ENCODE measurements at places on chromosomes 12 and 14.

GRCh38 chr14:100677554-100678468, 48.9 kb upstream of the DLK1 start:
- DNase-seq = no peak

- no peak for DNase-seq
These were observed 18.1 kb downstream of the CABP1 start for GRCh38 chr12:120658286-120659150.

GRCh38 chr12:10716704-10717315, 6.3 kb downstream of the YBX3 start:
- DNase-seq = no peak

DNA sequence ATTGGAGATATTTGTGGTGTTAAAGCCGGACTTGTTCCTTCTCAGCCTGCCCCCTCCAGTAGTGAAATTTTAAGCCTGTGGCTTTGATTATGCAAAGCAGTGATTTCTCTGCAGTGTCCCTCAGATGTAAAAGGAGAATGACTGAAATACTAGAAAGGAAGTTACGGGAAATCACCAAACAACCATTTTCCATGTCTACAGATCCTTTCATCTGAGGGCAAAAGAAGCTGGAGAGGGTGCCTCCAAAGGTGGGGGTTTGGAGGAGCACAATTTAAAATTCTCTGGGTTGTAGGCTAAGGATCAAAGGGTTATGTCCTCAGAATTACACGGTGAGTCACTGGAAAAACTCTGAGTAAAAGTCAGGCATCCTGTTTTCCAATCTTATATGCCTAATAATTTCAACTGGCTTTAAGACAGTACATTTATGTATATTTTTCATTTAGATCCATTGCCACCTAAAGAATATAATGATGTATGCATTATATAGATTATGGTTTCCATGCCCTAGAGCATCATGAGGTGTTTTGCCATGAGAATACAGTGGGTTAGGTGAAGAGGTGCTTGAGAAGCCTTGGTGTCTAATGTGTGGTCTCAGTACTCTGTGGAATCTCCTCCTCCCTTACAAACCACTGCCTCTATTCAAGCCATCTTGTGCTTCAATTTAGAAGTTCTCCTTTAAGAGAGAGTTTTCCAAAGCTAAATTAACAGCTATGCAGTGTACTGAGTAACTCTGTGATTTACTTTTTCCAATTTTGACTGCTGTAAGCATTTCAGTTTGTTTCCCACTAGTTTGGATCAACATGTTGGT, 362.1 kb downstream of the RAD51B start:
- no peak for DNase-seq

DNA sequence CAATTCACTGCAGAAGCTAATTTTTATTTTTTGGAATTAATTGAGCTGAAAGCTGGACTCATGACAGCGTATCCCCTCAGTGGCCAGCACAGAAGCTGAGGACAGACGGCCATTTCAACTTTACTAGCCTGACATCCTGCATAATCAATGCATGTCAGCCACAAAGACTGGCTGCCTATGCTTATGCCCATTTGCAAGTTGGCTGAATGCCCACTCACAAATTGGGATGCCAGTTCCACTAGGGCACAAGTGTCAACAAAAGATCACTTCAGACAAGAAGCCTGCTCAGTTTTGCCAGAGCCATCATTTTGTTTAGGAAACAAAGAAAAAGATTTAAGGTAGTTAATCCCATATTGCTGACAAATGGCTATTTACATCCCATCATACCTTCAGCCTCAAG, 417.6 kb downstream of the NOVA1 start:
- DNase-seq = no peak

GRCh38 chr12:57085999-57086492, 2.9 kb upstream of the NAB2 start:
- DNase-seq = peak; percentile 59

GRCh38 chr14:75202657-75203056, 26.2 kb upstream of the TMED10 start:
- DNase-seq = no peak

DNA sequence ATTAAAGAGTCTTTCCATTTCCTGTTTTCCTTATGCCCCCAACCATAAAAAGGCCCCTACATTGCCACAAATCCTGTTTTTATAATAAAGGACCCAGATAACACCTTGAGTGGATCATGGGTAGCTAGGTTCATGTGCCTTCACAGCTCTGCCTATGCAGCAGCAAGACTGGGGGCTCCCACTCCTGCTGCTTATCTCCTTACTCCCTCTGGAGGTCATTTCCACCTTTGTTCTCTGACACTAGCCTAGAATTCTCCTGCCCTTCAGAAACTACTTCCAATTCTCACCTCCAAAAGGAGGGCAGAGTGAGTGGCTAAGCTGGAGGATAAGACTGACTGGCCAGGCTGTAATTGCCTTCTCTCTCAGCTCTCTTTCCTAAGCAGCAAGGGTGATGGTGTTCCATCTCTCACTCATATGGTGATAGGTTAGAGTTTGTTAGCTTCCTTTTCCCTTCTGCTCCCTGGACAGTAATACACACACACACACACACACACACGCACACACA, 20.0 kb upstream of the STAC3 start:
- peak; percentile 28 for DNase-seq

DNA sequence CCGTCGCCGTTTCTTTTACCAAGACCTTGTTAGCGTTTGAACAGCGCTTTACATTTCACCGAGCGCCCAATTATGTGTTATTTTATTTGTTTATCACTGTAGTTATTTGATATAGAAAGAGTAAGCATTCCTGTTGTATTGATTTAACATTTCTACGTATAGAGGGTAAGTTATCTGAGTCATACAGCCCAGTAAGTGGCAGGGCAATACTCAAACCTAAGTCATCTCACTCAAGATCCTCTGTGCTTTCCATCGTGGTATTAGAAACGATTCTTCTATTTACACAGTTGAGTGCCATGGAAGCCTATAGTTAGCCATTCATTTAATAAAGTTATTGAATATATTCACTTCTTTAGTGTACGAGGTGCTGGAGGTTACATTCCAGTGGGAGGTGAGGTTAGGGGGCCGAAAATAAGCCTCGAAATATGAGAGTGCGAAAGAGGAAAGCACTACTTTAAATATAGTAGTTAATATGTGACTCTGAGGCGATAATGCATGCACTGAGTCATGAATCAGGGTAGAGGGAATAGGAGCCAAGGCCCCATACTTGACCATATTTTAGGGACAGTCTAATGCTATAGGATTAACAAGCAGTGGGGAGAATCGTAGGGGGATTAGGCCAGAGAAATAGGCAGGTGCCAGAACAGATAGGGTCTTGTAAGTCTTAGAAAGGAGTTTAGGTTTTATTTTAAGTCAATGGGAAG, 629 bp downstream of the RAD51AP1 start:
- DNase-seq = no peak

- DNase-seq = no peak
These were observed 97.8 kb downstream of the SEC23A start for GRCh38 chr14:39005044-39005880.

- no peak for DNase-seq
These were observed 184.3 kb downstream of the ADGRD1 start for GRCh38 chr12:131137836-131138637.

- DNase-seq = no peak
These were observed 420 bp upstream of the PPP1R1A start for GRCh38 chr12:54588890-54589267.

- DNase-seq = no peak
These were observed 99.3 kb downstream of the TBX5 start for GRCh38 chr12:114306646-114307045.

- peak; percentile 72 for DNase-seq
These were observed 359.9 kb downstream of the RGS6 start for GRCh38 chr14:72291908-72292688.

- DNase-seq = no peak
These were observed 50.1 kb upstream of the E2F7 start for GRCh38 chr12:77115471-77115870.

GRCh38 chr12:98725476-98726247, 80.6 kb downstream of the APAF1 start:
- DNase-seq = peak; percentile 82

DNA sequence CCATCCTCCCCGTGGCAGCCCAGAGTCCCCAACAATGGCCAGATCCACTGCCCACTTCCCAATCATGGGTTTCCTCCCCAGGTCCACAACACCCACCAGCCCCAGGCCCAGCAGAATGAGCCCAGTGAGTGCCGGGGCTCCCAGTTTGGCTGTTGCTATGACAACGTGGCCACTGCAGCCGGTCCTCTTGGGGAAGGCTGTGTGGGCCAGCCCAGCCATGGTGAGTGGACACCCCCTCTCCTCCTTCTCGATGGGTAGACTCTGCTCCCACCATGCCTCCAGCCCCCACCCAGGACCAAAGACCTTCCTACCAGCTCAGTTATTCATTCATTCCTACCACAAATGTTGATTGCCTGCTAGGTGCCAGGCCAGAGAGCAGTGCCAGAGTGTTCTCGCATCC, 23.8 kb downstream of the PAPLN start:
- no peak for DNase-seq

GRCh38 chr14:104712881-104713734, 10.9 kb upstream of the ADSS1 start:
- DNase-seq = no peak

DNA sequence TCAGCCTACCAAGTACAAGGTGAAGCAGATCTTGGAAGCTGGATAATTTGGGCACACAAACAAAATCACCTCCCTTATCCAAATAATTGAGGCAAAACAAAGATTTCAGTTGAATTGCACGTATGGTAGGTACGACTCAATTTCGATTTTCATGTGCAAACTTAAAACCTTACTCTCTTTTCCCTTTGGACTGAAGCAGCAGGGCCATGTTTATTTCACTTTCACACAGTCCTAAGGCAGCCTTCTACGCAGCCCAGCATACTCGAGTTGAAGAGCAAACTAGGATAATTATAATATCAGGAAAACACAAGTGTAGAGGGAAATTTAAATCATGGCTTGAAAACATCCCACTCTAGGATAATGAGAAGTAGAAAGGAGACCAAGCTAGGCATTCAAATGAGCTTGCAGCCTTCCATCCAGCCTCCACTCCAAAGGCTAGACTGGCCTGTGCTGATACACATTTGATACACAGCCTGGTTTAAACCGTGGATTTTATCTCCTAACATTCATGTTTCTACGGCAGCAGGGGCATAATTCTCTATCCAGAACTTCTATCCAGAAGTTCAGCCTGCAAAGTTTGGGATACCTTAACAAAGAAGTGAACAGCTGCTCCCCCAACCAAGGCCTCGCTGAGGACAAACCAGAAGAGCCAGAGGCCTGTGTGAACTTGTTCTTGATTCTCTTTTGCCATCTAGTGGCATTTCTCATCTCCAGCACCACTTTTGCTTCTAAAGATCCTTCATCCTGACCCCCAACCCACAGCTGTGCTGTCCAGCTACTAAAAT, 2.4 kb upstream of the RNASE7 start:
- peak; percentile 84 for DNase-seq

GRCh38 chr12:78236264-78236663, 405.6 kb downstream of the NAV3 start:
- no peak for DNase-seq

- no peak for DNase-seq
These were observed 59.6 kb downstream of the SEC23A start for GRCh38 chr14:39043352-39043943.

DNA sequence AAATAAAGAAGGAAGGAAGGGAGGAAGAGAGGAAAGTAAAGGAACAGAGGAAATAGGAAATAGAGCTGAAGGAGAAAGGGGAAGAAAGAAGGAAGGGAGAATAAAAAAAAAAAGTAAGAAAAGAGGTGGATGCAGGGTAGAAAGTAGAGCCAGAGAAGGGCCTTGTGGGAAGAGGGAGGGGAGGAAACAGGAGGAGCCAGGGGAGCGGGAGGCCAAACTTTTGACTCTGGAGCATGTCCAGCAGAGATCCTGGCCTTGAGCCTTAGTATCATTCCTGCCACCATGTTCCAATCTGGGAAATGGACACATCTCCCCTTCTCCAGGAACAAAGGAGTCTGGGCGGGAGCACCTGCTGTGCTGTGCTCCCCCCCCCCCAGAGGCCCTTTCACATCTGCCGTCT, 11.1 kb upstream of the SMUG1 start:
- DNase-seq = no peak

DNA sequence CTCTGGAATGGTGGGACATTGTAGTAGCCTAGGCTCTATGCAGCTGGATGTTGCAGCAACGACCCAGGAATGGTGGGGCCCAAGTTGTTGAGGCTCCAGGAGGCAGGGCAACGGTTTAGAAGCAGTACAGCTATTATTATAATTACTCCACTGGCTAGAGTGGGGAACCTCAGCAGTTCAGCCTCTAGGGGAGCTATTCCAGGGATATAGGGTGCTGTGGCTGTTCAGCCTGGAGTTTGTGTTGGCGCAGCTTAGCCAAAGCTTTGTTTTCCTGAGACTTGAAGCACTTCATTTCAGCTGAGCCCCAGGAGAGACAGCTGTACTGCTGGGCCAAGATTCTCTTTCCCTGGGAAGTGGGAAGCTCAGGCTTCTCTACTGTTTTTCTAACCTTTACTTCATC, 1023.0 kb upstream of the ATXN7L3B start:
- peak; percentile 20 for DNase-seq

DNA sequence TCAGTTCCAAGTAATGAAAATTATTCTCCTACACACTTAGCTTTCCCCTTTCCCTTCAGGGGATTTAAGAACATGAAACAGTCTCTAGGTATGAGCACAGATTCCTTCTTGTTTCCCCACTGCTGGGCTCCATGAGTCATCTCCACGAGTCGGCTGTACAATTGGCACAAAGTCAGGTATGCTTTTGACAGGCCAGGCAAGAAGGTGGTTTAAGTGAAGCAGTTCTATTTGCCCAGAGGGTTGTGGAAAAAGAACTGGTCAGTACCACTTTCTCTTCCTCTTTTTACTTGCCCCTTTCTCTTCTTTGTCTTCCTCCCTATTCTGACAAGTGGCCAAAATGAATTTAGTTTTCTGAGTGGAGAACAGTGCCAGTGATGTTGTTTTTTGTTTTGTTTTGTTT, 16.3 kb downstream of the DYNC1H1 start:
- DNase-seq = peak; percentile 93

- DNase-seq = no peak
These were observed 82.9 kb downstream of the SSPN start for GRCh38 chr12:26278266-26278665.

GRCh38 chr14:40003773-40004172, 571.5 kb upstream of the FBXO33 start:
- no peak for DNase-seq

DNA sequence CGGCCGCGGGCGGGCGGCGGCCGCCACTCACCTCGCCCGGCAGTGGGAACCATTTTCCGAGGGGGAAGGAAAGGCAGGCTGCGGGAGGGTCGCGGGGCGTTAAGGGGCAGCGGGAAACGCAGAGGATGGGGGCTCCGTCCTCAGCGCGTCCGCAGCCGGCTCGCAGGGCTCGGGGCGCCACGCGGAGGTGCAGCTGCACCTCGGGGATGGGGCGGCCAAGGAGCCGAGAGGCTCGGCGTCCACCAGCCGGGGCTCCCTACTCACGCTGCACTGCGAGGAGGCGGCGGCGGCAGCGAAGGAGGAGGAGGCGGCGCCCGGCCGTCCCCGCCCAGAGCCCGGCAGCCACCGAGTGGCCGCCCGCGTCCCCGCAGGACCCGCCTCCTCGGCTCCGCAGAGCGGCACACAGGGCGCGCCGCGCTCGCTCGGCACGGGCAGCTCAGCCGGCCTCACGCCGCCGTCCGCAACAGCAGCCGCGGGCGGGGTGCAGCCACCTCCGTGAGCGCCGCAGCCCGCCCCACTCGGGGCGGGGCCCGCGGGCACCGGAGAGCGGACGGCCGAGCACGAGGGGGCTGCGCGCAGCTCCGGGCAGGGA, at the start of gene ATP2B1:
ATP2B1 (minus strand) TSS at position 274 of the 592 bp plus-strand sequence. CDS start 52,952 bp downstream, outside the sequence.
- DNase-seq = peak; percentile 83
